ENCODE measurements at places on chromosomes 12 and 14.
A peak's percentile ranks its signal among the peaks of the same experiment; 100 is the strongest.

DNA sequence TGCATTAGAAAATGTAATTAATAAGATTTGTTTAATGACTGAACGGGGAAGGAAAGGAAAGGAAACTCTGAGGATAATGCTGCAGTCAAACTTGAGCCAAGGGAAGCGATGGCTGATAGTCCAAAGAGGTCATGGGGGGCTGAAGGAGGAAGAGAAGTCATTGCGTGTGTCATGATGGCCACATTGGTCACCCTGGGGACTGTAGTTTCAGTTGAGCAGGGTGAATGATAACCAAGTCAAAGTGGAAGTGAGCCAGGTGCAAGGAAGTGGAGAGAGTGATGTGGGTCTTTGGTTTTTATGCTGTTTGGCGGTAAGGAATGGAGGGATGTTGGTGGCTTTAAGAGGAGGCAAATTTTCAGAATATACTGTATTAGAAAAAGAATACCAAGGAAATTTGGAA lies 21.6 kb downstream of the C12orf75 start:
- no peak for DNase-seq

DNA sequence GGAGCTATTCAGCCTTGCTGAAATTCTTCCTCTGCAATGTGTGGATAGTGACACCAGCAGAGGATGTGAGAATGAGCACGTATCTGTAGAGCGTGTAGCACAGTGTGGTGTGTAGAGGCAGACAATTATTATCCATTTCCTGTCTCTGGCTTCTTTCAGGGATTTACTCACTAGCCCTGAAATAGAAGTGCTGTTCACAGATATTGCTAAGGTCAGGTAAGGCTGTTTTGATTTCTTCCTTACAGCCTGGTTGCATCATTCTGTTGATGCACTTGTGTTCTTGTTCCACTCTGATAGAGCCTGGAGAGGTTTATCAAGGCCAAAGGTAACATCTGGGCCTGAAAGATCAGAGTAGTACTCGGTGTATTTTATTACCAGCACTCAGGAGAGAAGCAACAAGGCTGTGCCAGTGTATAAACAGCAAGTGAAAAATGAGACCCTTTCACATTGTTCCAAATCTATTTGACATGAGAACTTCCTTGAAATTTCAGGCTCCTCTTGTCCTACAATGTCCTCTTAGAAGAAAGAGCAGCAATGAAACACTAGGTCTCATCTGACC lies 16.7 kb downstream of the ARG2 start:
- DNase-seq, result no peak

- DNase-seq, result peak; percentile 94
Observed at GRCh38 chr14:32808644-32809043, 130.0 kb upstream of the NPAS3 start.

GRCh38 chr12:53599579-53599978 lies 26.6 kb downstream of the ATF7 start:
- no peak for DNase-seq

DNA sequence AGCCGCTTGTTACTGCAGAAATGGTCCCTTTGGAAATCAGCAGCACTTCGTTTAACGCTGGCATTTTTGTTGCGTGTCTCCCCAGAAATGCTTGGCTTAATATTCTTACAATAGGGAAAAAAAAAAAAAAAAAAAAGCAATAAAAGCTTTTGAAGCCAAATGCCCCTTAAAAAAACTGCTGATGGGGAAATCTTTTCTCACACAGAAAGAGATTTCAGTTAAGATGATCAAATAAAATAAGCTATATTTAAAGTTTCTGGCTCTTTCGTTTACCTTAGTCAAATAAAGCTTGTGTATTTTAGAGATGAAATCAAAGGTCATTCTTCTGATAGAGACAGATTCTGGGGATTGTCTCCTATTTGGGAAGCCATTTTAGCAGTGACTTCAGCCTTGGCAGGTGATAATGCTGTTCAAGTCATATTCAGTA lies 52.4 kb upstream of the FRS2 start:
- no peak for DNase-seq

GRCh38 chr12:6943722-6944380 lies at the start of the genes C12orf57 and RNU7-1:
Gene C12orf57, plus strand, starts transcription at chr12:6944022. Its CDS starts 100 bp downstream, at chr12:6944122.
Gene RNU7-1, plus strand, starts transcription at chr12:6943816.
- DNase-seq, result peak; percentile 98

GRCh38 chr14:101820283-101820798 lies 58.8 kb downstream of the PPP2R5C start:
- DNase-seq, result no peak

DNA sequence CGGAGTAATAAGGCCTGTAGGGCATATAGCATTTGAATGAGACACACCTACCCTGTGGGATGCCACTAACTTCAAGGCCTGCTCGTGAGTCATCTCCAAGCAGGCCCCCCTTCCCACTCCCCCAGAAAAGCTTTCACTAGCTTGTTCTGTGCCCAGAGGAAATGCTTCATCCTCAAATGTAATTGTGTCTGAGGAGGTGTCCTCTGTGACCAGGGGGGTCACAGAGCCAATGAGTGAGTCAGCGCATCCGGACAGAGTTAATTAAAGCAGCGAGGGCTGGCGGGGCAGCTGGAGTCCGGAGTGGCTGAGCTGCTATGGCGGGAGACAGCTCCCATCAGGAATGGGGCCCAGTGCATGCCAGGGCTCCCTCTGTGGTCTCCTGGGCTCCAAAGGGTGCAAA lies 27.0 kb upstream of the ESRRB start:
- DNase-seq, result no peak

DNA sequence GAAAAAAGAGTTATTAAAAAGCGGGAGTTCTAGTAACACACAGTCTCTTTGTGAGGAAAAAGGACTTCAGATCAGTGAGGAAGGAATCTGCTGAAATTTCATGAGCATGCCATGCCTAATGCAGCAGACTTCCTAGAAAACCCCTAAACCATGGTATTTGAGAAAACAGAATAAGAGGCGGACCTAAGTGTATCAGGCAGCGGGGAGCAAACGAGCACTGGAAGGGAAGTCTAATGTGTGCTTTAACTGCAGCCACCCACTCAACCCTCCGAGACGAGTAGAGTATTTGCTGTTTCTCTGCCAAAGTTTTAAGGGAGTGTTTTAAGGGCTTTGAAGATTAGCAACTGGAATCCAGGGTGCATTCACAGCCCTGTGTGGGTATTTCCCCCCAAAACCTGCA lies 36.5 kb downstream of the ACADS start:
- DNase-seq, result no peak

DNA sequence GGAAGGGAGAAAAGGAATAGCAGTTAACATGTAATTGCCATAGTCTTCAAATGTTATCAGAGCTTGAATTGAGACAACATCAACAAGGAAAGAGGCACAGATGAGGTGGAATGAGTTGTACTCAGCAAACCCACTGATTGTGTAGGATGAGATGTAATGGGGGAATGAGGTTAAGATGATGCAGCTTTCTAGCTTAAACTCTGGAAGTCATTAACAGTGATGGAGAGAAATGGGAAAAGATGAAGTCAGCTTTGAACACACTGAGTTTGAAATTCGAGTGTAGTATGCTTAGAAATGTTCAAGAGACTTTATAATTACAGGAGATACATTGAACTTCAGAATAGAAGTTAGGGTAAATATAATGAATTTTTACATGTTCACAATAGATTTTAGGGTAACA lies 106.9 kb downstream of the PRKD1 start:
- no peak for DNase-seq

DNA sequence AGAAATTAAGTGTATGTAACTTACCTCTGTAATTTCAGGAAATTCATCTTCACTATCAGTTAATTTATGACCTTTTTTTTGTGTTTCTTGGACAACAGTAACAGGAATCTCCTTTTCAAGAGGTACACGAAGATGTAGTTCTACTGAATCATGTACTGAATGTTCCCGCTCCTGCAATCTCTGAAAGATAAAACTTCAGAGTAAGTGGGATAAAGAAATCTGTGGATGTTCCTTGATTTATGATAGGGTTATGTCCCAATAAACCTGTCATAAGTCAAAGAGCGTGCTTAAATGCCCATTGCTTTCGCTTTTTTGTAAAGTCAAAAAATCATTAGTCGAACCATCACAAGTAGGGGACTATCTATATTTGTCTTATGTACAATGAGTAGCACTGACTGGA lies 40.8 kb downstream of the SENP1 start:
- DNase-seq, result no peak

DNA sequence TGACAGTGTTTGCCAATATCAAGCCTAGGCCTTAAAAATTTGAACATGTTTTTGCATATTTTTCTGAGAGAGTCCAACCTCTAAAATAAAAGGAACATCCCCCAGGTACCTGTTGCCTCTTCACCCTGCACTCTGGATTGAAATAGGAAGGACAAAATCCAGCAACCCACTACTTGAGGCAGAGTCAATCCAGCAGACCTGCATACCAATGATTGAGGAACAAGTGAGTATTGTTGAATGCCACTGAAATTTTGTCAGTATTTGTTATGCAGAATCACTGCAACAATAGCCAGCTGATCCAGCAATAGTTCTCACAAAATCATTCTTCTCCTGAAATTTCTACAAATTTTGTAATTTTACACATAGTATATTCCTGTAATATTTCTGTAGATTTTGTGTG lies 460.6 kb upstream of the FOXG1 start:
- DNase-seq, result peak; percentile 92

DNA sequence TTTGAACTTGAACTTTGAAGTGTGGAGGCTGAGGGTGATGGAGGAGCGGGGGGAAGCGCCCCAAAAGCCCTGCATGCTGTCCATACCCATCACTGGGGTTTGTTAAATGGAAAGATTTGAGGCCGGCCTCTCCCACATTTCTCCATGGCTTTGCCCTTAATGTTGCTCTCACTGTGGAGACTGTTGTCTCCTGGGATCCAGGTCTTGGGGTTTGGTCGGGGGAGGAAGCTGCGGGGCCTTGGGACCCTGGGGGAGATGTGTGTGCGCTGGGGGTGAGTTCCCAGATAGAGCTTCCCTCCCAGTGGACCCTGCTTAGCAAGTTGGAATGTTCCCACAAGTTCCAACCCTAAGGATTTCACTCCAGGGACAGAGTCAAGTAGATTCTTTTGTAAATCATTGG lies 28.0 kb upstream of the LRTM2 start:
- DNase-seq, result no peak

GRCh38 chr14:78259831-78260230 lies 89.7 kb downstream of the NRXN3 start:
- DNase-seq, result no peak

- DNase-seq, result no peak
Observed at GRCh38 chr14:65879248-65880009, 466.9 kb downstream of the FUT8 start.

- no peak for DNase-seq
Observed at GRCh38 chr12:94714378-94715114, 64.2 kb upstream of the TMCC3 start.

- no peak for DNase-seq
Observed at GRCh38 chr12:7142056-7142644, 12.0 kb downstream of the CLSTN3 start.

- DNase-seq, result no peak
Observed at GRCh38 chr12:9096563-9097176, 19.0 kb downstream of the A2M start.

DNA sequence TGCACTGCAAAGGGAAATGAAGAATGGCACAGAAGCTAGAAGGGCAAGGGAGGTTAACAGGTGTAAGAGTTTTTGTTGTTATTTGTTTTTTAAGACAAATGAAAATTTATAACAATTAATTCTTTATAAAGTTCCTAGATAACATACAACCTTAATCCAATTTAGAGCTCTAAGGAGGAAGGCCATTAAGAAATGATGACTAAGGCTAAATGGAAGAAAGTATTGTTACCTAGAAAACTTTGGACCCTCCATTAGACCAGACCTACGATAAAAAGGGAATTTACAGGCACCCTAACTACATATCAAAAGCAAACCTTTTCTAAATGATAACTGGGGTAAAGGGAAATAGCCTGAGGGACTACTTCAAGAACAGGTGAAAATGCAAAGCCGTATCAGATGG lies 130.8 kb downstream of the PRKD1 start:
- DNase-seq, result no peak

DNA sequence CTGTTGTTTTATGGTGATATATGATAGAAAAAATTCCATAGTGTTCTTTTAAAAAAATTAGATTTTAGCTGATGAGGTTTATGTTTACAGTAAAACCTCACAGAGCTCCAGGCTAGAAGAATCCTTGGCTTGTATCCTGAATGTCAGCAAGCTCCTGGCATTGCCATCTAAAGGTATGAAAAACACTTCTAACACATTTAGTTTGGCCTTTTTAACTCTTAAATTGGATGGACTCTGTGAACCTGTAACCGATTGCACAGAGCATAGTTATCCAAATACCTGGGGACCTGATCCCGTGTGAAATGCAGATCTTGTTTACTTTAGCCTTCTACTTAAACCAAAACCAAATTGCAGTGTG lies 241.1 kb upstream of the DCN start:
- no peak for DNase-seq

DNA sequence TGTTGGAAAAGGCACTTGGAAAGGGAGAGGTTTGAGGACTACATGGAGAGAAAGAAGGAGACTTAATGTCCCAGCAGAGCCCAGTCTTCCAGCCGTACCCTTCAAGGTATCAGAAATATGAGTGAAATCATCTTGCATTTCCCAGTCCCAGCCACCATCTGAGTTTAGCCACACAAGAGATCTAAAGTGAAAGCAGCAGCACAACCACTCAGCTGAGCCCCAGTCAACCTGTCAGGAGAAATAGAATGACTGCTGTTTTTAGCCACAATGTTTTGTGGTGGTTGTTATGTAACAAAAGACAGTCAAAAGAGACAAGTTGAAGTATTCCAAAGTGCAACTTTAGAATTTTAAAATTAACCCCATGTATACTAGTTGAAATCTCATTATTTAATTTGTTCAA lies 28.0 kb downstream of the DERA start:
- DNase-seq, result no peak

DNA sequence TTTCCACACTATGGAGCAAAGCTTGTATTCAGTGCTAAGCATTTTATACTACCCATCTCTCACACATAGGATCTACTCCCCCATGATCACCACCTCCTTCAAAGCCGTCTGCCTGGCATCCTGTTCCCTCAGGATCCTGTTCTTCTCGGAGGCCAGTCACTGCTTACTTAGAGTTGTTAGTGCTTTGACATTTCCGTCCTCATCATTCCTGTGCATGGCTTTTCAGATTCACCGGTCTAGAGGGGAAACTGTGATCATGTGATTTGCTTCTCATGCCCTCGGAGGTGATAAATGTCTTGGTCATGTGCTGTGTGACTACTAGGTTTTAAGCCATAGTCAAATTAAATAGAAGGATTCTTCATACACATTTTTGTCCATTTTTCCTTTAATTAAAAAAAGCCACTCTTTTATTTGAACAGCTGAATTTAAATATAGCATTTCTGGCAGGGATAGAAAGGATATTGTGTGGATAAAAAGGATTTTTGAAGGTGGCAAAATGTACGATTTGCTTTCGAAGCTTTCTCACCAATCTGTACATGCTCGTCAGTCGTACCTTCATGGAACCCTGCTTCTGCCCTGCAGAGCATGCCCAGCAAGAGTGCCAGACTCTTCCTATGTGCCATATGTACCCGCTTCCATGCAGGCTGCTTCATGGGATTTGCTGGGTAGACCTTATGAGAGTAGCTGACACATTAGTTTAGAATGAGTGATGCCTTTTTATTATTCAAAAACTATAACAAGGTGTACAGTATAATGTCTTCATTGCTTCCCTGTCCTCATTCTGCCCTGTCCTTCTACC lies 53.3 kb downstream of the BMAL2 start:
- DNase-seq, result no peak

Data from pons (tissue), 1 donor.